ENCODE measurements at places on chromosomes 16 and 17. TPM values are rescaled to one million over a fixed set of nuclear protein-coding genes. Genes with fewer than 3 reads are reported as not detected.

SSTR5 gene
- total RNA-seq: not detected

JMJD6 gene
- total RNA-seq: 15.5 TPM

CDR2 gene
- 37.1 TPM for total RNA-seq

ABCC3 gene
- 38.3 TPM for total RNA-seq

CCL4 gene
- total RNA-seq: not detected

SCNN1G gene
- 8.5 TPM for total RNA-seq

TBC1D26 gene
- total RNA-seq: not detected

USH1G gene
- 2.4 TPM for total RNA-seq

SMIM36 gene
- total RNA-seq: not detected

KRT40 gene
- 0.98 TPM for total RNA-seq

NOG gene
- total RNA-seq: not detected

AOC2 gene
- 0.64 TPM for total RNA-seq

CHP2 gene
- total RNA-seq: 102 TPM

CLCN7 gene
- 134 TPM for total RNA-seq

HOXB7 gene
- total RNA-seq: 3.2 TPM

MYH1 gene
- total RNA-seq: not detected

CAPNS2 gene
- total RNA-seq: 177 TPM

NPIPA5 gene
- total RNA-seq: 2.6 TPM

ATP2A3 gene
- 22.4 TPM for total RNA-seq

SLFN12L gene
- total RNA-seq: 0.76 TPM

ZG16 gene
- total RNA-seq: not detected

CASKIN1 gene
- total RNA-seq: 0.68 TPM

GGT6 gene
- 187 TPM for total RNA-seq

ZNF48 gene
- 6.3 TPM for total RNA-seq

MT4 gene
- 113 TPM for total RNA-seq

CDH1 gene
- total RNA-seq: 203 TPM

FOXL1 gene
- 0.23 TPM for total RNA-seq

DHRS13 gene
- total RNA-seq: 26.8 TPM

CCL23 gene
- total RNA-seq: not detected

SOCS1 gene
- total RNA-seq: 3.9 TPM

TNFSF12 gene
- total RNA-seq: 12.7 TPM

KRT27 gene
- total RNA-seq: 150 TPM

PGS1 gene
- 23.9 TPM for total RNA-seq
